ENCODE measurements at places on chromosomes 2 and 18. TPM values are rescaled to one million over a fixed set of nuclear protein-coding genes. Genes with fewer than 3 reads are reported as not detected.

EPG5 gene
- 27.4 TPM for total RNA-seq

SCRN3 gene
- total RNA-seq = 26.3 TPM

- DNase-seq = no peak
Measured at GRCh38 chr2:3217646-3218045, 160.0 kb downstream of the EIPR1 start.

GALNT13 gene
- 0.21 TPM for total RNA-seq

DNA sequence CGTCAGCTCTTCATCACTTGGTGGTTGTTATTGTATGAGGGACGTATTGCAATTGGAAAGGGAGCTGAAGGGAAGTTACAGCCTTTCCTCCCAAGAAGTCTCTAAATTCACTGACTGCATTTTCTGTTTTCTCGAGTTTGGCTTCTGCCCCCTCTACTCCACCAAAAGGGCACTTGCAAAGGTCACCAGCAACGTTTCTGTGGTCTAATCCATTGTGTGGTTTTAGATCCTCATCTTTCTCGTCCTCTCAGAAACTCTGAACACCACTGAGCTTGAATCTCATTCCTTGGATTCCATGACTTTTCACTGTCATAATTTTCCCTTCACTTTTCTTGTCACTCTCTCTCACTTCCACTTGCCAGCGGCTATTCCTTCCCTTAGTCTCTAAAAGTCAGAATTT lies 308.0 kb downstream of the AFF3 start:
- peak; percentile 11 for DNase-seq

- no peak for DNase-seq
Measured at GRCh38 chr18:27996801-27997272, 180.1 kb downstream of the CDH2 start.

EFEMP1 gene
- total RNA-seq = not detected

DNA sequence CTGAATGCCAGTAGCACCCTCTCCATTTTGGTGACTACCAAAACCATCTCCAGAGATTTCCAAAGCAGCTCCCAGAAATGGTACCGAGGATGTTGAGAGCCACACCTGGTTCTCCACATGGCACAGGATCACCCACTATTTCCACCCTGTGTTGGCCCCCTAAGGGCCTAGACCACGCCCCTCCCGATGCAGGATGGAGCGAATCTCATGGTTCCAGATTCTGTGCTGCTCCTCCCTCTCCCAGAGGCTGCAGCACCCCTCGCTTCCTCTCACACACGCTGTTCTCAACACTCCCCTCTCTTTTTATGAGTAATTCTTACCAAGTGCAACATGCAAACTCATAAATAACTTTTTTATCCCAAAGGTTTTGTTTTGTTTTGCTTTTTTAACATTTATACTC lies 571.5 kb downstream of the STK39 start:
- DNase-seq = no peak

ASB18 gene
- not detected for total RNA-seq

- DNase-seq = peak; percentile 34
Measured at GRCh38 chr2:218323526-218324472, 31.5 kb upstream of the TMBIM1 start.

DNA sequence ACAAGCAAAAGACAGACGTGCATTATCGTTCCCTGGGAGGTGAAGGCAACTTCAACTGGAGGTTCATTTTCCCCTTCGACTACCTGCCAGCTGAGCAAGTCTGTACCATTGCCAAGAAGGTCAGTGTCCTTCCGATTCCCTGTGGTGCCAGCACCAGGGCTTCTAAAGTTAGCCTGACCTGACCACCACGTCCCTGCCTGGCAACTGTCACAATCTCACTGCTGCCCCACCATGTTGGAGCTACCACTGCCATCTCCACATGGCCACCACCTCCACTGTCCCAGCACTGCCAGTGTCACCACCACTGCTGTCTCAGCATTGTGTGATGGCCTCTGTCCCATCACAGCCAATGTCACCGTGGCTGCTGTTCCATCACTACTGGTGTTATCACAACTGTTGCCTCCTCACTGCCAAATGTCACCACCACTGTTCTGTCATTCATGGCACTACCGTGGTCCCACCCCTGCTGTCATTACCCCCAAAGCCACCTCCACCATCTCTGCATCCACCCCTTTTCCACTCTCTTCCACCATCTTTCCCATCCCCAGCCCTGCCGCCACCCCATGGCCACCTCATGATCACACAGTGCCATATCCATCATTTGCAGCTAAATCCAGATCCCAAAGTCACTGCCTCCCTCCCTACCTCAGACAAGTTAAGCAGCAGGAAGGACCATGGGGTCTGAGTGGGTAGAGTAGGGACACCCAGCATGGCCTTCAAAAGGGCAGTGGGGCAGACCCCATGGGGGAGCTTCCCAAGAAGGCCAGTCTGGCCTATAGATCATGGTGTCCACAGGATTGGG lies 216.5 kb downstream of the DYSF start:
- no peak for DNase-seq

DNA sequence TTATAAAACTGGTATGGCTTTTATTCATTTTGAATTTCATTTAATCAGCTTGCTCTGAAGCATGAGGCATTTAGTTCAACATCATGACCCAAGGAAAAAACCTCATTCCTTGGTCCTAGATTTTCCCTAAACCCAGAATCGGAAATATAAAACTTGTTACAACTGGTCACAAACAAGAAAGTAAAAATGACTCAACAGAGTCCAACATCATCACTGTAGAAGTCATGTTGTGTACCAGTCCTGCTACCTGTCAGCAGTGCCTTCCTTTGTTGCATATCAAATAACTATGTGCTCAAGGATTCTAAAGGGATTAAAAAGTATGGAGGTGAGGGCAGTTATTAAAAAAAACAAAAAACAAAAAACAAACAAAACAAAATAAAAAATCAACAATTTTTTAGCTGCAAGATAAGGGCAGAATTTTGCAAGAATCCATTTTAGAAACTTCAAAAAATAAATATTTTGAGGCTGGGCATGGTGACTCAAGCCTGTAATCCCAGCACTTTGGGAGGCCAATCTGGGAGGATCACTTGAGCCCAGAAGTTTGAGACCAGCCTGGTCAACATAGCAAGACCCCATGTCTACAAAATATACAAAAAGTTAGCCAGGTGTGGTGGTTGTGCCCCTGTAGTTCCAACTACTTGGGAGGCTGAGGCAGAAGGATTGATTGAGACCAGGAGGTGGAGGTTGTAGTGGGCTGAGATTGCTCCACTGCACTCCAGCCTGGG lies 18.4 kb downstream of the NCKAP1 start:
- no peak for DNase-seq

CYS1 gene
- 0.29 TPM for total RNA-seq

RNMT gene
- 80.9 TPM for total RNA-seq

Data from SK-MEL-5 (cell line).